ENCODE measurements at places on chromosomes 1 and 21.

GRCh38 chr1:40563266-40563665 is 31.8 kb downstream of the ZNF684 start:
- no peak for DNase-seq

GRCh38 chr21:46264046-46264689 is 21.2 kb downstream of the MCM3AP start:
- DNase-seq, result no peak

GRCh38 chr1:38222891-38223290 is 176.3 kb upstream of the POU3F1 start:
- no peak for DNase-seq

- DNase-seq, result no peak
Measured at GRCh38 chr1:174265282-174265681, 106.0 kb downstream of the RABGAP1L start.

DNA sequence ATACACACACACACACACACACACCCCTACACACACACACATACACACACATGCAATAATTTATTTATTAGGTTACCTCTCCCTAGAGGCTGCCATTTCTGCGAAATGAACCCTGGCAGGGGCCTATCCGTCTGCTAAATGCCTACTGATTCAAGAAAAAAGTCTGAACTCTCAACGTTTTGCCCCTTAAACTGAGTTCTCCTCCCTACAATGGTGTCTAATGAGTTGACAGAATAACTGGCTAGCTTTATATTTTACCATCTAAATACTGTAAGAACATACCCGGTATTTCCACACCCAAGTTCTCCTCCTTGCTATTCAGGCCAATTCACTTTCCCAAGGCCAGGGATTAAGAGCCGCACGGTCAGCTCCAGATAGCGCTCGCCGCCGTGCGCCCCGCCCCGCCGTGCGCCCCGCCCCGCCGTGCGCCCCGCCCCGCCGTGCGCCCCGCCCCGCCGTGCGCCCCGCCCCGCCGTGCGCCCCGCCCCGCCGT is 339 bp upstream of the RNPC3 start:
- DNase-seq, result no peak

DNA sequence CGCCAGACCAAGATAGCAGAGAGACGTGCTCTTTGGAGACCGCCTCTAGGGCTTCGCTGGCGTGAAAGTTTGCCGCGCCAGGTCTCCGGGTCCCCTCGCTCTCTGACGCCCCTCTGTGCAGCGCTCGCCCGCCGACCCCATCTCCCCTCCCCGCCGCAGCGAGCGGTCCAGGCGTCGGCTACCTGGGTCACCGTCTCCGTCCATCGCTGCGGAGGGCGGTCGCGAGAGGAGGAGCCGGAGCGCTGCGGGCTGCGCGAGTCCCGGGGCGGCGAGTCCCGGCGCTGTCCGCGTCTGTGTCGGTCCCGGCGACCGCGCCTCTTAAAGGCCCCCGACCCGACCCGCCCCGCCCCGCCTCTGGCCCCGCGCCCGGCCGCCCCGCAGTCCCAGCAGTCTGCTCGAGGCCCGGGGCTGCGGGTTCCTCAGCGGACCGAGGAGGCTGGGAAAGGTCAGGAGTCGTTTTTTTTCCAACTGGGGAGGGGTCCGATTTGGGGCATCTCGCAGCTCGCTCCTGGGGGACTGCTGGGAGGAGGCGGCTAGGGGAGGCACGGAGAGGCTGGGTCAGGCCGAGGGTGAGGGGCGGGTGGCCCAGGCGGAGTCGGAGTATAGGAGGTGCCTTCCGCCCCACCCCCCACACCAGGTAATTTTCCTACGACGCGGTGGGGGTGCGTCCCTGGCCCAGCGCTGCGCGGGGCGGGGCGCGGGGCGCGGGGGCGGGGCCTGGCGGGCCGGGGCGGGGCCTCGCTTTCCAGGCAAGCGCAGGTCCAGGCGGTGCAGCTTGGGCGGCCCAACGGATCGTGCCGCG is at the start of the genes FBXO2 and FBXO44:
Gene FBXO2, minus strand, starts transcription at position 293 of the 802 bp plus-strand sequence. Its CDS starts 89 bp downstream, at position 204.
Gene FBXO44, plus strand, starts transcription at position 741 of the 802 bp plus-strand sequence. CDS start 959 bp downstream, outside the sequence.
- peak; percentile 46 for DNase-seq

DNA sequence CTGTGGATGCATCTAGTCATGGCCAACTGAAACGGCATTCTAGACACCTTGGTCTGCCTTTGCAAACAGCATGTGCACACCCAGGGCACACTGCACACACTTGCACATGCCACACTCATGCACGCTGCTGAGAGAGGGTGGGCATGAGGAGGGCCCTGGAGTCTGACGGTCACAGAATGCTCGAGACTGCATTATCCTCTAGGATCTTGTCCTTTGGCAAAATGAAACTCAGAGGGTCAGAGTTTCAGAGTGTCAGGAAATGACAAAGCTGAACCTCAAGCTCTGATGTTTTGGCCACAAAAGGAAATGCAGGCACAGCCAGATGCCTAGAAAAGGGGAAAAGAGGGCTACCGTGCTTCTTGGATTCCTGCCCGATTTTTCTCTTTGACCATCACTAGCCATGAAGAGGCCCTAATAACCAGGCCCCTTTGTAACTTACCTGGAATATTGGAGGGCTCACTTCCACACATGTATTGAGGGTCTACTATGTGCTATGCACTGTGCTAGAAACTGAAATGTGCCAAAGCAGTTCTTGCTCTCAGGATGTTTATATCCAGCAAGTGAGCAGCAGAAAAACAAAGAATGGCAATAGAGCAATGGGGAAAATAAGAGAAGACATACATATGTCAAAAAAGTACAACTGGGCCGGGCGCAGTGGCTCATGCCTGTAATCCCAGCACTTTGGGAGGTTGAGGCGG is 65.4 kb downstream of the TOMM20 start:
- DNase-seq, result no peak

- DNase-seq, result peak; percentile 30
Measured at GRCh38 chr1:202144402-202145067, at the start of gene ARL8A. Gene ARL8A, minus strand, starts transcription at chr1:202144737. Its CDS starts 165 bp downstream, at chr1:202144572.

DNA sequence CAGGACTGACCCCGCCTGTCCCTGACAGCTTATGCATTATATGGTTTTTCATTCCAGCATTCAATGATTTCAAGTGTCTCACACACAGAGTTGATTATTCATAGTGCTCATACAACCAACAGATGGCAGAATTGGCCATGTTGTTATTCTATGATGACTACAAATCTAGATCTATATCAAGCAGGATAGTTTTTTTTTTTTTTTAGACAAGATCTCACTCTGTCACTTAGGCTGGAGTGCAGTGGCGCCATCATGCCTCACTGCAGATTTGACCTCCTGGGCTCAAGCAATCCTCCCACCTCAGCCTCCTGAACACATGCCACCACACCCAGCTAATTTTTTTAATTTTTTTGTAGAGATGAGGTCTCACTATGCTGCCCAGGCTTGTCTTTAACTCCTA is 40.1 kb upstream of the LRRC8D start:
- DNase-seq, result no peak

GRCh38 chr1:225953315-225953714 is 12.3 kb upstream of the LEFTY2 start:
- no peak for DNase-seq

DNA sequence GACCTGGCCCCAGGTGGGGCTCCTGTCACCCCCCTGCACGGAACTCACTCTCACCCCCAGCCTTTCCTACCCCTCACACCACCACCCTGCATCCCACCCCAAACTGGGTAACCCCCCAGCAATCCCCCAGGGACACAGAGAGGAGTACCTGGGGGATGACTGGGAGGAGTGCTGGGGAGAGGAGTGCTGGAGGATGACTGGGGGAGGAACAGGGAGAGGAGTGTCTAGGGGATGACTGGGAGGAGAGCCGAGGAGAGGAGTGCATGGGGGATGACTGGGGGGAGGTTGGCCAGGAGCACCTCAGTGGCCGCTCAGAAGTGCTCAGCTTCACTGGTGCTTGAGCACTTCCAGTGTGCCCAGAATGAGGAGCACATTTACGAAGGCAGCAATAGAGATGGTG is 59.1 kb downstream of the SIK1 start:
- no peak for DNase-seq

GRCh38 chr21:21210552-21210951 is 212.3 kb downstream of the NCAM2 start:
- no peak for DNase-seq

GRCh38 chr1:151541752-151542151 is 1.6 kb downstream of the TUFT1 start:
- DNase-seq, result no peak

GRCh38 chr1:92004129-92004528 is 25.7 kb upstream of the EPHX4 start:
- DNase-seq, result no peak

DNA sequence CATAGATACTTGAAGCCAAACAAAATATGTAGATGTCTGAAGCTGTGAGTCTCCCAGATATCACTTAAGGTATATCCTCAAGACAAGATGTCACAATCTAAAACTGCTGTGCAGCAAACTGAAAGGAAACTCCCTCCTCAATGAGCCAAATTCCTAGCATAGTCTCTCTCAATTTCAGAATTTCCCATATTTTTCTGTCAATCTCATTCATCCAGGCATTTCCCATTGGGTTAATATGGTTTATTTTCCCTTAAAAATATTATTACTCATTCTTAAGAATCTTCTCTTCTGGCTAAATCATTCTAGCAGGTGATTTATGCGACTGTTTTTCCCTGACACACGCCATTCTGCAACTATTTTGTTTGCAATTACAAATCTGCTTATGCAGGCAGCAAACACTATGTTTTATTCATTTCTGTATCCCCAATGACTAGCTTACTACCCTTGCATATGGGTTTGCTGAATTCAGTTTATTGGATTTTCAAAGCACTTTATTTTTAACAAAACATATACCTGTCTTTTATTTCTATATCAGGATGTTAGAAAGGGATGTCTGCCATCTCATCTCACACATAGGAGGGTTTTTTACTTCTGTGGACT is 69.9 kb downstream of the TNFSF4 start:
- no peak for DNase-seq

GRCh38 chr21:46110499-46111192 is 12.7 kb downstream of the COL6A2 start:
- no peak for DNase-seq

DNA sequence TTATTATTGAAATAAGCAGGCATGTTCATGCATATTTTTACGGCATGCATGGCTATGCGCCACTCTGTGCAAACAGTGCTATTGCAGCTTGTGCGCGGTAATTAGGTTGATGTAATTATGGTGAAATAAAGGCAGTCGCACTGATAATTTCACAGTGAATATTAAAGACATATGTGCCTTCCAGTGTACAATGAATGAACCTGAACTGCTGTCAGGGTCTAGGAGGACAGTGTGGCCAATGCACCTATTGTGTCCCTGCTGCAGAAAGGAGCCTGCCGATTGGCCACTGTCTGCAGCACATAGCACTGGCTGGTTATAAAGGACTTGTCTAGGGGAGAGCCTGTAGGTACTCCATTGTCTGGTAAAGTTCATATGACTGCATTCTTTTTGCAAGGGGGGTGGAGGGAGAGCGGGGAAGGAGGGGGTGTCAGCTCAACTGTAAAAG is 340.4 kb downstream of the USP25 start:
- no peak for DNase-seq

GRCh38 chr1:77832901-77833300 is 53.5 kb downstream of the MIGA1 start:
- DNase-seq, result no peak

DNA sequence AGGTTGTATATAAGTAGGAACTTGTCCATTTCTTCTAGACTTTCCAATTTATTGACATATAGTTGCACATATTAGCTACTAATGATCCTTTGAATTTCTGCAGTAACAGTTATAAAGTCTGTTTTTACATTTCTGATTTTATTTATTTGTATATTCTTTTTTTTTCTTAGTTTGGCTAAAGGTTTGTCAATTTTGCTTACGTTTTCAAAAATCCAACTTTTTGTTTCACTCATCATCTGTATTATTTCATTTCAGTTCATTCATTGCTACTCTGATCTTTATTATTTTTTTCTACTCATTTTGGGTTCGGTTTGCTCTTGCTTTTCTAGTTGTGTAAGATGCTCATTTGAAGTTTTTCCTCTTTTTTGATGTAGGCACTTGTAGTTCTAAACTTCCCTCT is 97.9 kb downstream of the RPS6KC1 start:
- no peak for DNase-seq

- no peak for DNase-seq
Measured at GRCh38 chr1:55059302-55060132, 20.2 kb downstream of the PCSK9 start.

- no peak for DNase-seq
Measured at GRCh38 chr1:59453297-59453968, 156.5 kb downstream of the FGGY start.

DNA sequence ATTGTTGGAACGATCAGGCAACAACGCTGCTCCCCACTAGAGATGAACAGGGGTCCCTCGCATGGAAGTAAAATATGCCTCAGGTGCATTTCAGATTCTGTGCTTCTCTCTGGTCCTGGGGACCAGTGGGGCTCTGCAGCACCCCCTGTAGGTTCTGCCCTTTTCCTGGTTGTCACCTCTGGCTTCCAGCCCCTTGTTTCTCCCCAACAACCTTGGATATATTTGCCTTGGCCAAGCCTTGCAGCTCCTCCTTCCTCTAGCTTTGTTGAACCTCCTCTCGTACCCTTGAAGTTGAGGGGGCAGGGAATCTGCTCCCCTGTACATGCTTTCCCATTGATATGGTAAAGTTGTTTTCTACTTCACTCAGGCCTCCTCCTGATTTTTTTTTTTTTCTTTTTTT is 5.4 kb upstream of the RGSL1 start:
- no peak for DNase-seq

DNA sequence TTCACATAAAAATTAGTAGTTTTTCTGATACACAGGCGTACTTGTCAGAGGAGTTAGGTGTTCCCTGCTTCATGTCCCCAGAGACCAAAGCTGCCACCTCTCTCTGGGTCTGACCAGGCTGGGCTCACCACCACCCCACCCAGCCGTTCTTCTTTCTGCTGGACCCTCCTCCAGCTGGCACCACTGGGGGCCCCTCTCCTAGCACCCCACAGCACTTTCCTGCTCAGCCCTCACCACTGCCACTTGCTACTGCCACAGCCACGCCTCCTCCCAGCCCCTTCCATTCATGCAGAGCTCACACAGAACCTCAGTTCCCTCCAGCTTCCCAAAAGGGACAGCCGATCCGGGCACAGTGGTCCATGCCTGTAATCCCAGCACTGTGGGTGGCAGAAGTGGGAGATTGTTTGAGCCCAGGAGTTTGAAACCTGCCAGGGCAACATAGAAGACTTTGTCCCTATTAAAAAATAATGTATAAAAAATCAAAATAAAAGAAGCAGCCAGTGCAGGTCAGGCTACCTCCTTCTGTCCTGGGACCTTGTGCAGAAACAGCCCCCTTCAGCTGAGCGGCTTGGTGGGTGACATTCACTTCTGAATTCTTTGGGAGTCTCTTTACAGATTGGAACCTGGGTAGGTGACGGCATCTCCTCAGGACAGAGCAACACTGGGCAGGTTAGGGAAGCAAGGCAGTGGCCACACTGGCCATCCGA is 208.3 kb downstream of the TOMM20 start:
- no peak for DNase-seq

DNA sequence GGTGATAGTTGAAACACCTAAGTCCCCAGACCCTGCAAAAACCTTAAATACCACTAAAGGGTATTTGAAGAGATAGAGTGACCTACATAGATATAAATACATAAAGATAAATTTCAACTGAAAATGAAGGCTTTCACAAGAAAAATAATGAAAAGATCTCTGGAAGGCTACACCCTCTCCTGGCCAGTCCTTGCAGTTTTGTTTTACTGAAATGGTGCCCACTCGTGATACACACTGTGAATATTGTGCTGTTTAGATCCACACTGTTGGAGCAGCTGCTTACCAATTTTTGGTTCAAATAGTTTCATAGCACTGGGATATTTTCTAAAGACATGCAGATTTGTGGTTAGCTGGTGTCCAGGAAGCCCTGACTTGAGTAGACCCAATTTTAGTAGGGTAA is 31.5 kb upstream of the RNF187 start:
- no peak for DNase-seq

All from activated naive CD4-positive, alpha-beta T cell (primary cell).